ENCODE measurements at places on chromosomes 5 and 9. TPM values are rescaled to one million over a fixed set of nuclear protein-coding genes. Genes with fewer than 3 reads are reported as not detected.
A peak's percentile ranks its signal among the peaks of the same experiment; 100 is the strongest.

The KIF4B gene
- not detected for total RNA-seq

GRCh38 chr5:43601454-43602260 lies 1.3 kb upstream of the NNT start:
- peak overlapping the region; percentile 72 for H3K4me3 ChIP-seq
- no peak for DNase-seq
- peak overlapping the region; percentile 85 for H3K27ac ChIP-seq
- no peaks in the 10 kb centered on the region for H3K27me3 ChIP-seq

- H3K4me3 ChIP-seq: no peak overlapping the region
- no peak for DNase-seq
Observed at GRCh38 chr9:128762671-128763449, 8.9 kb downstream of the ZER1 start.

The TCF7 gene
- 11.8 TPM for total RNA-seq

GRCh38 chr5:154179846-154180710 lies 10.5 kb upstream of the GALNT10 start:
- H3K4me3 ChIP-seq: no peak overlapping the region
- H3K27me3 ChIP-seq: no peaks in the 10 kb centered on the region
- H3K4me1 ChIP-seq: no peaks in the 10 kb centered on the region
- H3K27ac ChIP-seq: no peak overlapping the region
- H3K36me3 ChIP-seq: no peaks in the 10 kb centered on the region

The TTC23L gene
- not detected for total RNA-seq

GRCh38 chr5:124262991-124263571 lies 483.4 kb downstream of the ZNF608 start:
- H3K27ac ChIP-seq: no peak overlapping the region
- H3K4me3 ChIP-seq: no peak overlapping the region
- DNase-seq: no peak
- H3K27me3 ChIP-seq: no peaks in the 10 kb centered on the region
- H3K4me1 ChIP-seq: no peaks in the 10 kb centered on the region

- no peaks in the 10 kb centered on the region for H3K4me1 ChIP-seq
- no peaks in the 10 kb centered on the region for H3K27me3 ChIP-seq
- H3K36me3 ChIP-seq: no peaks in the 10 kb centered on the region
- no peak overlapping the region for H3K4me3 ChIP-seq
Observed at GRCh38 chr9:79857188-79857587, 285.4 kb downstream of the TLE4 start.

DNA sequence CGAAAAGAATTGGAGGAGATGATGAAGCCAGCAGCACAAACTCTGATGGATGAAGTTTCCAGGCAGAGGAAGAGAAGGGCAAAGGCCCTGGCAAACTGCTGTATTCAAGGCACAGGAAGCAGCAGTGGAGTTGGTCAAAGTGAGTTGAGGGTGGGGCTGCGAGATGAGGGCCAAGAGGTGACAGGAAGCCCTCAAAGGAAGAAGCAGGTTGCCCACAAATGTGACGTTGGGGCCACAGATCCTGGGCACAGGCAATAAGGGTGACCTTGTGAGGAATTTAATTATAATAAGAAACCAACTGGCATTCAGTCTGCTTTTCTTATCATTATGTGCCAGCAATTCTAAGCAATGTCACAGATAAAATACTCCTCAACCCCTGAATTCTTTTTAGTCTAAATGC lies 261.8 kb downstream of the CTNND2 start:
- DNase-seq: no peak
- H3K4me3 ChIP-seq: no peak overlapping the region
- H3K36me3 ChIP-seq: no peaks in the 10 kb centered on the region
- H3K4me1 ChIP-seq: no peaks in the 10 kb centered on the region
- no peaks in the 10 kb centered on the region for H3K27me3 ChIP-seq

DNA sequence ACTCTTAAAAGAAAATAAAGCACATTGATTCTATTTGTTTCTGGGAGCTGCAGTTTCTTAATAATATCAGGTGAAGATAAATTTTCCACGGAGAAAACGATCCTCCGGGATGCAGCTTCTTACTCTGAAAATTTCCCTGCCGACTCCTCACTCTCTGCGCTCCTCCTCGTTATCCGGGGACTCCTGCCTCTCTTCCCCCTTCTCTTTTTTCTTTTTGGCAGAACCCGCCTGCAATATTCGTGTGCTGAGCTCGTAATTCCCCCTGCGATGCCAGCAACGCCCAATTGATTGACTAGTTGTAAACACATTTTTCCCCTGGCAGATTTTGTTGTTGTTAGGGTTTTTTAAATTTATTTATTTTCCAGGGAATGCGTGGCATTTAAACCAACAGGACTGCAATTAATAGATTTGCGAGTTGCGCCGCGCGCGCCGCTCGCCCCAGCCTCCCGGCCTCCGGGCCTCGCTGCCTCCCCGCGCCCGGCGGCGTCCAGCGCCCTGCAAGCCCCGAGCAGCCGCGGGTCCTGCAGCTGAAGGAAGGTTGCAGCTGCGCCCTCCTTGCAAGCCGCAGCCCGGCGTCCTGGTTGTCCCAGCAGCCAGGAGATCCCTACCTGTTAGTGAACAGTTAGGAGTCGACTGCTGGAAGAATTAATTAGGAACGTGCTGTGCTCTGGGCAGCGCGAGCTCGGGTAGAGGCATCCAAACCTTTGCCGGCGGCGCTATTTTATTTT lies 2.2 kb downstream of the NTNG2 start:
- no peaks in the 10 kb centered on the region for H3K27me3 ChIP-seq
- no peak for DNase-seq
- peaks cover 9% of the 10 kb centered on the region for H3K4me1 ChIP-seq
- no peak overlapping the region for H3K27ac ChIP-seq
- H3K36me3 ChIP-seq: no peaks in the 10 kb centered on the region

The PIP5KL1 gene
- total RNA-seq: not detected

DNA sequence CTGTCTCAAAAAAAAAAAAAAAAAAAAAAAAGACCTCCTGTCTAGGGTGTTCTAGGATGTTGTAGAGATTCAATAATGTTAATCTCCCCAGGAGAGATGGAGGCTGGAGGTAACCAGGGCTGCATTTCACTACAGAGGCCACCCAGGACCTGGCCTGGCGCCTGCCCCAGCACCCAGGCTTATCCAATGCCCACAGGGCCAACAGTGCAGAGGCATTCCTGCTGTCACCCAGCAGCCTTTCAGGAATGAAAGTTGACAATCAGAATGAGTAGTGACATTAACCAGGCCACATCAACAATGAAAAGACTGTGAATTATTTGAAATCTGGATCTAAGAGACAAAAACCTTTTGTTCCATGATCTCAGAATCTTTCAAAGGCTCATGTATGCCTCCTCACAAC lies 36.2 kb upstream of the GABRP start:
- DNase-seq: no peak
- no peaks in the 10 kb centered on the region for H3K36me3 ChIP-seq
- H3K4me1 ChIP-seq: no peaks in the 10 kb centered on the region
- no peak overlapping the region for H3K27ac ChIP-seq
- H3K27me3 ChIP-seq: no peaks in the 10 kb centered on the region
- H3K4me3 ChIP-seq: no peak overlapping the region

GRCh38 chr9:87518702-87519335 lies 21.2 kb downstream of the DAPK1 start:
- H3K4me1 ChIP-seq: no peaks in the 10 kb centered on the region
- H3K27ac ChIP-seq: peak overlapping the region; percentile 49
- no peak overlapping the region for H3K4me3 ChIP-seq
- no peak for DNase-seq
- H3K27me3 ChIP-seq: no peaks in the 10 kb centered on the region

The DMGDH gene
- total RNA-seq: not detected

The GZMA gene
- total RNA-seq: 7.2 TPM

GRCh38 chr5:36723912-36724311 lies 117.5 kb downstream of the SLC1A3 start:
- DNase-seq: no peak
- H3K27ac ChIP-seq: peak overlapping the region; percentile 73

GRCh38 chr5:132268769-132269551 lies 11.5 kb downstream of the PDLIM4 start:
- H3K4me1 ChIP-seq: peaks cover 5% of the 10 kb centered on the region
- no peak overlapping the region for H3K4me3 ChIP-seq
- H3K36me3 ChIP-seq: no peaks in the 10 kb centered on the region
- H3K27me3 ChIP-seq: no peaks in the 10 kb centered on the region
- no peak overlapping the region for H3K27ac ChIP-seq

- DNase-seq: no peak
- H3K27ac ChIP-seq: no peak overlapping the region
- peaks cover 100% of the 10 kb centered on the region for H3K36me3 ChIP-seq
Observed at GRCh38 chr9:132274861-132275260, 79.9 kb downstream of the SETX start.

GRCh38 chr9:133026426-133026825 lies 4.4 kb upstream of the GTF3C5 start:
- peaks cover 10% of the 10 kb centered on the region for H3K4me1 ChIP-seq
- H3K27ac ChIP-seq: no peak overlapping the region
- H3K4me3 ChIP-seq: no peak overlapping the region
- DNase-seq: no peak
- no peaks in the 10 kb centered on the region for H3K27me3 ChIP-seq

DNA sequence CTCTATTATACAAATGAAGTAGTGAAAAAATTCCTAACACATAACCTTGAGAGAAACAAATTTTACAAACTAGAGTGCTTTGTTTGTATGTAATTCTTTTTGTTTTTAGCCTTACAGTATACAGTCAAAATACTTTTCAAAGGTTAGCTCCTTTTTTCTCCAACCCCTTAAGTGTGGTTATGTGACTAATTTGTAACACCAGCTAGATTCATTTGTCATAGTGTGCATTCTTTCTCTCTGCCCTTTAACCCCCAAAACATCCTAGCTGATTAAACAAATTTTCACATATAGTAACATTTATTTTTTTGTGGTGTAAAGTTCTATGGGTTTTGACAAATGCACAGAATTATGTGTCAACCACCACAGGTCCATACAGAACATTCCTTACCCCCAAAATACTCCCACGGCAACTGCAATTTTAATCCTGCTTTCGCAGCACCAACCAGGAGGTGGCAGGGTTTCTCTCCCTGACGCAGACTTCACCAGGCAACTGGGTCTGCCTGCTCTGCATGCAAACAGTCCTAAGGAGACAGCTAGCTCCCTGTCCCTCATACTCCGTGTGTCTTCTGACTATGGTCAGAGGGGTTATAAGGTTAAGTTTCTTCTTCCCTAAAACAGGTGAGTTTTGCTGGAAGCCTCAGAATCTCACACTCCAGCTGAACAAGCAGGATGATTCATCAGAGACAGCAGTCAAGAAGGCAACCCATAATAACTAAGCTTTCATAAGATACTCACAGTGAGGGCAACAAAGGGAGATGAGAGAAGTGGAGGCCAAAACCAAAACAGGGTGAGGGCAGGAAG lies 44.5 kb upstream of the NR5A1 start:
- peak; percentile 56 for DNase-seq
- H3K36me3 ChIP-seq: no peaks in the 10 kb centered on the region
- H3K4me3 ChIP-seq: no peak overlapping the region

DNA sequence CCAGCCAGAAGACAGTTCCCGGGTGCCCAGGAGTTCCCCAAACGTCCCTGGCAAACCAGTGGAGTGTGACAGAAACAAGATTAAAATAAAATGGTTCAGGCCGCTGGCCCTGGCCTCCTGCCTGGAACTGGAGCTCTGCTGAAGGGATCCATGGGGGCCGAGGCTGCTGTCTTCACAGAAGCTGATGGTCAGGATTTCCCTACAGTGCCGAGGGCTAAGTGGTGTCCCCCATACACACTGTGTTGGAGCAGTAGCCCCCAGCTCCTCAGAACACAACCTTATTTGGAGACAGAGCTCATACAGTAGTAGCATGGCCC lies 55.9 kb downstream of the MRPL36 start:
- DNase-seq: peak; percentile 26
- no peaks in the 10 kb centered on the region for H3K27me3 ChIP-seq
- no peak overlapping the region for H3K27ac ChIP-seq
- H3K36me3 ChIP-seq: no peaks in the 10 kb centered on the region
- H3K4me3 ChIP-seq: no peak overlapping the region
